Activated CD4-positive, alpha-beta T cell treated with anti-CD3 and anti-CD28 coated beads for 36 hours (primary cell): ENCODE measurements at places on chromosomes 7 and 10. TPM values are rescaled to one million over a fixed set of nuclear protein-coding genes. Genes with fewer than 3 reads are reported as not detected.

DNA sequence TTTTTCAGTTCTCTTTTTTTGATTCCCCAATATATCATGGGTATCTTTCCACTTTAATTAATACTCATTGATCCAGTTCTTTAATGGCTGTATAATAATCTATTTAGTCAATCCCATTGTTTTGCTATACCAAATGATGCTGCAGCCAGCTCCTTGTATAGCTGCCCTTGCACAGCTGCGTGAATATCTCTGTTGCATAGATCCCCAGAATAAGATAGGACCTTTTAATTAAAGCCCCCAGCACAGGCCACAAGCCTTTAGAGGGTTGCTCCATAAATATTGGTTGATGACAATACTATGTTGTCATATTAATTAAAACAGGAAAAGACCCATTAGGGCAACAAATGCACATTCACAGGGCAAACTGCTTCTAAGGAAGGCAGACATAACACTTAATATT, 57.9 kb downstream of the BUB3 start:
- DNase-seq: no peak

GRCh38 chr10:4315551-4315950, 510.5 kb upstream of the AKR1E2 start:
- DNase-seq: no peak

- no peak for DNase-seq
Observed at GRCh38 chr7:126378642-126379041, 874.1 kb downstream of the GRM8 start.

ITIH5 gene
- not detected for total RNA-seq

ITGA8 gene
- not detected for total RNA-seq

- DNase-seq: no peak
Observed at GRCh38 chr7:128916643-128916915, 6.1 kb upstream of the KCP start.

DNA sequence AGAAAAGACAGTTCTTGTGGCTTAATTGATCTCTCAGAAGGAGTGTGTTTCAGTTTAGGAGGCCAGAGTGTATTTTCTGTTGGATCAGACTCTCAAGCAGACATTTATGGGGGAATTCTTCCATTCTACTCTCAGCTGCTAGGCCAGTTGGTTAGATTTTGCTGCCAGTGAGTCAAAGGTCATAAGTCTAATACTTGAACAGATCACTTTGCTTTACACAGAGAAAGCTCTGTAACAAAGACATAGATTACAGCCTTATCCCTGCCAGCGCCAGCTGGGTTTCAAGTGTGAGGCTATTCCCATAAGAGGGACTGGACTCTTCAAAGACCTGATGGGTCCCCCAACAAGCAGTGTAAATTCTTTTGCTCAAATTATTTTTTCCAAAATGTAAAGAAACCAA, 145.6 kb upstream of the SEMA3C start:
- DNase-seq: no peak

DNA sequence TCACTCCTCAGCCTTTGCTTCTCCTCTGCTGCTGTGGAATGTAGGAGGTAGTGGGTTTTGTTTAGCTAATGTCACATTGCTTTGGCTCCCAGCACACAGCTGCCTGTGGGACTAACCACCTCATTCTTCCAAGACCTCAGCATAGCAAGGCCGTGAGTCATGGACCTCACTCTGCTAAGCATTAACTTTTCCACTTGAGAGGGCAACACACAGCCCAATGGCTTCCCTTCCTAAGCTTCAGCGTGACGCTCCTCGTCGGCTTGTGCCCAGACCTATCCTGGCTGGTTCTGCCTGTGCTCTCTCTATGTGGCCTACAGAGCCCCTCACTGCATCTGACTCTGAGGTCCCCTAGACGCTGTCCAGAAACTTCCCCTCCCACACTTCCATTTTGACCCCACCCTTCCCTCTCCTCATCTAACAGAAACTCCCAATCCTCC, 23.3 kb downstream of the MYOF start:
- peak; percentile 29 for DNase-seq

GSTO2 gene
- 2.1 TPM for total RNA-seq

- DNase-seq: no peak
Observed at GRCh38 chr7:139769066-139769465, 8.7 kb downstream of the HIPK2 start.

DNA sequence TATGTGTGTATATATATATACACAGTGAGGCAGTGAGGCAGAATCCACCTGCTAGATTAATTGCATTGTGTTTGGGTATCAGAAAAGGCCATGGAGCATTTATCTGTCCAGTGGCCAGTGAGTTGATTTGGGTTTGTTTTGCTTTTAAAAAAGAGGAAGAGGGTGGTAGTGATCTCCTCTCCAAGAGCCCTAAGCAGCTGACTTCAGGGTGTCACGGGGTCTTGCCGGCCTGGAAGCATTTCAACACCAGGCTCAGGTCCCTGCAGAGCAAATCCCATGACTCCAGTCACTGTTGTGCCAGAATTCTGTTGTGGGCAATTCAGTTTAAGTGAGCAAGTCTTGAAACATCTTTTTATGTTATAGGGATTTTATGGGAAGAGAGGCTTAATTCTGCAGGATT, 30.6 kb upstream of the GPNMB start:
- DNase-seq: no peak

OIT3 gene
- total RNA-seq: not detected

- no peak for DNase-seq
Observed at GRCh38 chr10:128687408-128687807, 561.2 kb upstream of the MKI67 start.

METTL27 gene
- total RNA-seq: 2.1 TPM

GRCh38 chr7:102400360-102400759, 4.2 kb downstream of the PRKRIP1 start:
- no peak for DNase-seq

DNA sequence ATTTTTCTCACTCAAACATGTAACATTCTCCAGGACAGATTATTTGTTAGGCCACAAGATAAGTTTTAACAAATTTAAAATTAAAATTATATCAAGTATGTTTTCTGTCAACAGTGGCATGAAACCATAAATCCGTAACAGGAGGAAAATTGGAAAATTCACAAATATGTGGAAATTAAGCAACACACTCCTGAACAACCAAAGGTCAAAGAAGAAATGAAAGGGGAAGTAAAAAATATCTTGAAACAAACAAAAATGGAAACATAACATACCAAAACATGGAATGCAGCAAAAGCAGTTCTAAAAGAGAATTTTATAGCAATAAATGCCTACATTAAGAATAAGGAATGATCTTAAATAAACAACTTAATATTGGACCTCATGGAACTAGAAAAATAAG, 147.3 kb downstream of the ZEB1 start:
- no peak for DNase-seq

OGDHL gene
- 0.73 TPM for total RNA-seq

GRCh38 chr7:1234049-1234880, 1.6 kb downstream of the UNCX start:
- DNase-seq: no peak

LIPA gene
- 17.0 TPM for total RNA-seq

- peak; percentile 85 for DNase-seq
Observed at GRCh38 chr7:139682136-139683013, 95.4 kb downstream of the HIPK2 start.

DNA sequence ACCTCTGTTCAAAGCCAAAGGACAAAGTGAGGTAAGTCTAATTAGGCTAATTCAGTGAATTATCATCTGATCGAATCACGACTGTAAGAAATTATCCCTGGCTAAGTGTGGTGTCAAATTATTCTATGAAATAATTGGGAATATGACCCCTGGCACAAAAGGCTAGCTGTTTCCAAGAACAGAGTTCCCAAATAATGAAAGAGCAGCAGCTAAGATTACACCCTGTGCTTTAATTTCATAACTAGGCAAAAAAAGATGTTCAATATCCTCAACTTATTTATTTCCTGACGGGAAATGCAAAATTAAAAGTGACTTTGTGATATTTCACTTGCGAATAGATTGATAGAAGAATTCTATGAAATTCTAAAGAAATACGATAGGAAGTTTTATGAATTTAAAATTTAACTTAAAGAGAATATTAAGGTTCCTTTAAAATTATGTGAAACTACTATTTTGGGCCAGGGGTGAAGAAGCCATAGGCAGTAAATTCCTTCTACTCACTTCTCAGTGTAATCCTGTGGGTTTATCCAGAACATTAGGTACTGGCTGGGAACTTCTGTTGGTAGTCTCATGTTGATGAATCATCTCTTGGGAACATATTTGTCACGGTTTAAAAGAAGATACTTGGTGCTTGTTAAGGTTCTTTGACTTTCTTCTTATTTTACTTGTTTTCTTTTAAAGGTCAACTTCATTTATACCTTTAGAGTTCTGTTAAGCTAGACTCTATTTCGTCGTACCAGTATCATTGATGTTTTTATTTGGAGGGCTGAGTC, 148.5 kb downstream of the POLR1F start:
- no peak for DNase-seq

GRCh38 chr10:54837479-54837878, 36.4 kb upstream of the PCDH15 start:
- DNase-seq: no peak

ODAD2 gene
- 0.23 TPM for total RNA-seq

GRCh38 chr10:11262494-11263345, 245.0 kb downstream of the CELF2 start:
- no peak for DNase-seq

GRCh38 chr10:13213163-13213562, 21.0 kb downstream of the UCMA start:
- no peak for DNase-seq
